Activated naive CD8-positive, alpha-beta T cell treated with anti-CD3 and anti-CD28 coated beads, Interleukin-2, amount 50 U/mL, for 24 hours (primary cell): ENCODE measurements at places on chromosomes 7 and 10.

- DNase-seq: no peak
These were observed 111.1 kb downstream of the ELMO1 start for GRCh38 chr7:37337522-37337921.

- DNase-seq: no peak
These were observed 75.1 kb downstream of the DNAH11 start for GRCh38 chr7:21617916-21618390.

GRCh38 chr10:99369551-99369950 is 40.4 kb downstream of the CNNM1 start:
- no peak for DNase-seq

DNA sequence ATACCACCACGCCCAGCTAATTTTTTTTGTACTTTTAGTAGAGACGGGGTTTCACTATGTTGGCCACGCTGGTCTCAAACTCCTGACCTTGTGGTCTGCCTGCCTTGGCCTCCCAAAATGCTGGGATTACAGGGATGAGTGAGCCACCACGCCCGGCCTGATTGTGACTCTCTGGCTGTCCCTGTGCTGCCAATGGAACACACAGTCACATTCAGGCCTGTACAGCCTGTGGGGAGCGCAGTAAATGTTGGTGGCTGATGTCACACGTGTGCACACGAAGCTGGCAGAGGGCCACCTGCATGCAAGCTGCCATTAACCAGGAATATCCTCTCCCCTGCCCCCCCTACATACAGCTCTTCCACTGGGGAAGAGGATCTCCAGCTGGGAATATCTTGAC is 22.1 kb downstream of the POLL start:
- no peak for DNase-seq

GRCh38 chr10:62196528-62196927 is 72.1 kb downstream of the RTKN2 start:
- DNase-seq: no peak

DNA sequence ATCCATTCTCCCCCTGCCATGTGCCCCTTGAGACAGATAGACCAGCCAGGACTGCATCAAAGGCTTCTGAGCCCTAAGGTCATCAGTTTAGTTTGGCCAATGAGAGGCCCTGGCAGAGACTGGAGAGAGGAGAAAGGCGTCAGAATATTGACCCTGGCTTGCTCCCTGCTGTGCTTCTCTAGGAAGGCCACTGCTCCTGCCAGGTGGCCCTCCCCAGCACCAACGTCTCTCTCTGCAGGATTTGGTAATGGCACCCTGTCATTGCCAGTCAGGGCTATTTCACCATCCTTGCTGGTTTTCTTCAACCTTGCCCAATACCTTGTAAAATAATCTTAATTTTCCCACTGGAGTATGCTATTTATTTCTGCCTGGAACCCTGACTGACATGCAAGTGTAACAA is 38.8 kb upstream of the ZRANB1 start:
- no peak for DNase-seq

GRCh38 chr7:28536259-28536658 is 123.9 kb downstream of the CREB5 start:
- no peak for DNase-seq

GRCh38 chr10:71923138-71923692 is 41.0 kb upstream of the CHST3 start:
- no peak for DNase-seq

DNA sequence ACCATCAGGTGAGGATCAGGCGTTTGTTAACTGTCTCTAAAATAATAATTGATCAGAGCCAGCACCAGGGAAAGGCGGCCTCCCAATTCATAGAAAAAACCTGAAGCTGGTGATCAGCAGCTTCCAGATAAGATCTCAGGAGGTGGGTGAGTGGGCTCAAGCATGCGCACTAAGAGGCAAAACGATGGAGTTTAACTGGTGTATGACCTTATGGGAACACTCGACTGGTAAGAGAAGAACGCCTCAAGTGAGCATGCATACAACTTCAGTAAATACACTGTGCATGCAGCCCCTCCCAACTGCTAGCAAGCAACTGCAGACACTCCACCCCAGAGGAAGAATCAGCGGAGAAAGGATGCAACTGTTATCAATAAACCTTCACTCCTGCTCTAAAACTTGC is 18.1 kb downstream of the RAPGEF5 start:
- DNase-seq: no peak

DNA sequence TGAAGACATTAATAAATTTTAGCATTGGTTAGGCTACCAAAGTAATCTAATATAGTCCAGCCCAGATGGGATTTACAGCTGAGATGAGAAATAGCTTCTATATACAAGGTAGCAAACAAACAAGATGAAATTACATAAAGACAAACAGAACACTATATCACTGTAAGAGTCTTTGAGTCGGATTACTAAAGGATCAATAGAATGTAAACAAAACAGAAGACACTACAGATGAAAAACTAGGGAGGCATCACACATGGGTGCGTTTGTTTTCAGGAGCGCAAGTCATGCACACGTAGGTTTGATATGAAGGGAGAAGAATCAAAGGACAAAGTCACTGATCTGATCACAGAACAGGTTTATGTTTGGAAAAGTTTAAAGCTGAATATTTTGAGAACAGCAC is 26.5 kb downstream of the MPP7 start:
- DNase-seq: no peak

DNA sequence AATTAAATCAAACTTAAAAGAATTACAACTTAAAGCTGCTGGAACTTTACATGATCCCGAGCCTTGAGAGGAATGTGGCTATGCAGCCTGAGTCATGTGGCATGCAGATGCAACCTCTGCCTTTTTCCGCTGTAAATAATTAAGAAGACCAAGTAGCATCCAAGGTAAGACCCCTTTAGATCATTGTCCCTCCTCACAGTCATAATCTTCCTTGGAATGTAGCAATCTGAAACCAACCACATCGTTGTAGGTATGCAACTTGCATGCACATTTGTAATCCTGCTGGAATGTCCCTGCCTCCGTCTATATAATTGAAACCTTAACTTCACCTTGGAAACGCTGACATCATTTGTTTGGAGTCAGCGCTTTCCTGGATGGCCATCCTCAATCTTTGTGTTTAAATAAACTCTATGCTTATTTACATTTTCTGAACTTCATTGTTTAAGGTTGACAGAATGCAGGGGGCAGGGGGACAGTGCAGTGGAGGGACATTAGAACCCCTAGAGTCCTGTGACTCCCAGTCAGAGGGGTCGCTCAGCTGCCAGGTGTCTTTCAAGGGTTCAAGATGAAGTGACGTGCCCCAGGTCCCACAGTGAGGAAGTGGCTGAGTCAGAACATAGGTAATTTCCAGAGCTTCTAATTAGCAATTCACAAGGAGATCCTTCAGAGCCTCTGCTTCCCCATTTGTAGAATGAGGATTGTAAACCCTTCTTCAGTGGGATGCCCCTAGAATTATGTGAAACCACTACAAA is 110.7 kb downstream of the RALA start:
- DNase-seq: peak; percentile 28

- DNase-seq: no peak
These were observed 9.1 kb downstream of the BTBD16 start for GRCh38 chr10:122280156-122280555.

DNA sequence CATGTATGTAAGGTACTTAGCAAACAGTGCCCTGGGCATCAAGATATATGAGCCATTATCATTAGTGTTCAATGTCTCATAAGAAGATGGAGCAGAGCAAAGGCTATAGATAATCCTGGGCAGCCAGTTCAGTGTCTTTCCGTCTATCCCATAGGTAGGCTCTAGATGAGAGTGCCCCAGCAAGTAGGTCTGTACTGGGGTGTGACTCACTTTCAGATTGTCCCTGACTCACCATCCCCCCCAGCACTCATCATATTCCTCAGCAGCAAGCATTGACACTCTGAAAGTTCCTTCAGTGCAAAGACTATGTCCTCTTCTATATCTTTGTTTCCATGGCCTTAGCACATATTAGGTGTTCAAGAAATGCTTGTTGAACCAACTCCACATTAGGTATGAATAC is 20.0 kb upstream of the FAM204A start:
- DNase-seq: no peak

DNA sequence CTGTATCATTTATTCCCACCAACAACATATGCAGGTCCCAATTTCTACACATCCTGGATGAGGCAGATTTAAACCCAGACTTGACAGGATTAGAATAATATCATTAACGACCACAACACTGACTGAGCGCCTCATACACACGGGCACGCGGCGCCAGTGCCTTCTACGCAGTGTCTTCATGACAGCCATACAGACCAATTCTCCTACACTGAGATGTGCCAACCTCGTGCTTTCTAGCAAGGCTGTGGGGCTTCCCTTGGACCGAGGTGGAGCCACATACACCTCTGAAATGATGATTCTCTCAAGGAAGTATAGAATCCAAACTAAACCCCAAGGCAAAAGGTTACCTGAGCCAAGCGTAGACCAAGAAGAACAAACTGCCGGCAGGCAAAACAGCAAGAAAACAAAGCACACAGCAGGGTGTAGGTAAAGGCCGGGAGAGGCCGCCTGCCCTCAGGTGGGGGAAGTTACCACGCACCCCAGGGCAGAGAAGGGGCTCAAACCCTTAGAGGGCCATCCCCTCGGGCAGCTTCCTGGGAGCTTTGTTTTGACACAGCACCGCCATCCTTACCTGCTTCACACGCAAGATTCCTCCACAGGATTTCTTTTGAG is 75.8 kb downstream of the DLG5 start:
- no peak for DNase-seq

DNA sequence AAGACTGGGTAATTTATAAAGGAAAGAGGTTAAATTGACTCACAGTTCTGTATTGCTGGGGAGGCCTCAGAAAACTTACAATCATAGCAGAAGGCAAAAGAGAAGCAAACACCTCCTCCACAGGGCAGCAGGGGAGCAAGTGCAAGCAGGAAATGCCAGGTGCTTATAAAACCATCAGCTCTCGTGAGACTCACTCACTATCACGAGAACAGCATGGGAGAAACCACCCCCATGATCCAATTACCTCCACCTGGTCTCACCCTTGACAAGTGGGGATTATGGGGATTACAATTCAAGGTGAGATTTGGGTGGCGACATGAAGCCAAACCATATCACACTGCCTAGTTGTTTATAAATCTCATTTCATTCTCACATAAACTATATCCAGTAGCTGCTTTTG is 28.0 kb upstream of the CPN1 start:
- DNase-seq: no peak

DNA sequence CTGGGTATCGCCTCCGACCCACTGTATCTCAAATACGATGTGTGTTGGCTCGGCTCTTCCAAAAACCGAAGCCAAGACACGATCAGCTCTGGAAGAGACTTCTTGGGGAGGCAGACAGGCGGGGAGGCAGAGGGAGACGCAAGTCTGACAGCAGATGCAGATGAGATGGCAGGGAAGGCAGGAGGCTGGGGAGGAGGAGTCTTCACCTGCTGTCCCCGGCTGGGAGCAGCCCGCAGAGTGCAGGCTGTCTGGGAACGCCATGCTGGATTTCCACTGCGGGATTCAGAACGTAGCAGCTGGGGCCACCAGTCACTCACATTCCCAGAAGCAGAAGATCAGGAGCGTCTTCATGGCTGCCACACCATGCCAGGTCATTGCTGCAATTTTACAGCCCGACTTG is 29.4 kb downstream of the CTBP2 start:
- no peak for DNase-seq

DNA sequence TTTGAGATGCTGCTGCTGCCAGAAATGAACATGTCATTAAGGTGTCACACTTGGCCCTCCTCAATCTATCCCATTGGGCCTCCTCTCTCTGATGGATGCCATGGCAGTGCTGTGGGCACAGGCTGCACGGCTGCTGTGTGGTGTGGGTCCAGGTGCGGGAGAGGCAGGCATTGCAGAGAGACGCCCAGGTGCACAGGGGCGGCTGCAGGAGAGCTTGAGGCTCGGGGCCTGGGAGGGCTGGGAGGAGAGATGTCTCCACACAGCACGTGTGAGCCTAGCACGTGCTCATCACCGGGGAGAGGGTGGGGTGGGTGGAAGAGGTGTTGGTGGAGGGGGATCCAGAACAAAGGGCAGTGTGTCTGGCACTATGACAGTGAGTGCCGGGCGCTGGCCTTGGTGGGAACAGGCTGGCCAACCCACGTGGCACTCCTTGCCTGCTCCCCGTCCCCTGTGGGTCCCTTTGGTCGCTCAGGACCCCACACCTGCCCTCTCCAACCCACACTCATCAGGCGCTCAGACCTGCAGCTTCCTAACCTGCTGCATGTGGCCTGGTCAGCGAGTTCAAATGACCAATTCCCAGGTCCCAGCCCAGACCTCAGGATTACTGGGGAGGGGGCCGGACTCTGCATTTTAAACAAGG is 39.9 kb upstream of the BNIP3 start:
- no peak for DNase-seq

DNA sequence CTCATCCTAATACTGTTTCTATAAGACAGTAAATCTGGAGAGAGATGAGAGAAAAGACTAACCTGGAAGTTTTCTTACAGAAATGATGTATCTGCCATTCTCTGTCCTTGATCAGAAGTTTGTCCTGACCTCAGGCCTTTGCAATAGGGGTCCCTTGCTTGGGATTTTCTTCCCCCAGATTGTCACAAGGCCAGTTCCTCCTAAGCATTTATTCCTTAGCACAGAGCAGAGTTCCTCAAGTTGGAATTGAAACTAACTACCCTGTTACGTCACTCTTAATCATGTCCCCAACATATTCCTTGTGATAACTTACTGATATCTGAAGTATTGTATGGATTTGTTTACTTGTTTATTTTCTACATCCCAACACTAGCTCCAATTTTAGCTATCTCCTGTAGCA is 202.1 kb downstream of the COBL start:
- no peak for DNase-seq

GRCh38 chr7:107147464-107148393 is 21.1 kb upstream of the HBP1 start:
- peak; percentile 30 for DNase-seq

GRCh38 chr10:96041146-96041545 is 2.2 kb upstream of the CCNJ start:
- DNase-seq: no peak

GRCh38 chr7:142960955-142961512 is 1.1 kb downstream of the KEL start:
- no peak for DNase-seq

- DNase-seq: no peak
These were observed 316.1 kb upstream of the MTPN start for GRCh38 chr7:136293272-136293671.

- no peak for DNase-seq
These were observed 104.0 kb downstream of the JCAD start for GRCh38 chr10:29955329-29955935.

DNA sequence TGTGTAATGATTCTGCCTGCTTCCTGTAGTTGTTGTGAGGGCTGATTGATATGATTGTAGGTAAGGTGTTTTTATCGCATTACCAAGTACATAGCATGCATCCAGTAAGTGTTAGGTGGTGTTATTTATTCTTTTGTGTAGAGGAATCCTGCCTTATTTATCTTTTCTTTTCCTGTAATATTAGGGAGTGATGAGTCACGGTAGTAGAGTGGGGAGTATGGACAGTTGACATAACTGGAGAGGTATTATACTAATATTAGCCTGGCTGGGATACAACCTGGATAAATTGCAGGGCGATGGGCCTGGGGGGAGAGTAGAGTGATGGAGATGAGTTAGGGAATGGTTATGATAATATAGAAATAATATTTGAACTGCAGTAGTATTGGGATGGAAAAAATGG is 9.8 kb downstream of the SDK1 start:
- no peak for DNase-seq
